ENCODE measurements at places on chromosomes 7 and 10.

DNA sequence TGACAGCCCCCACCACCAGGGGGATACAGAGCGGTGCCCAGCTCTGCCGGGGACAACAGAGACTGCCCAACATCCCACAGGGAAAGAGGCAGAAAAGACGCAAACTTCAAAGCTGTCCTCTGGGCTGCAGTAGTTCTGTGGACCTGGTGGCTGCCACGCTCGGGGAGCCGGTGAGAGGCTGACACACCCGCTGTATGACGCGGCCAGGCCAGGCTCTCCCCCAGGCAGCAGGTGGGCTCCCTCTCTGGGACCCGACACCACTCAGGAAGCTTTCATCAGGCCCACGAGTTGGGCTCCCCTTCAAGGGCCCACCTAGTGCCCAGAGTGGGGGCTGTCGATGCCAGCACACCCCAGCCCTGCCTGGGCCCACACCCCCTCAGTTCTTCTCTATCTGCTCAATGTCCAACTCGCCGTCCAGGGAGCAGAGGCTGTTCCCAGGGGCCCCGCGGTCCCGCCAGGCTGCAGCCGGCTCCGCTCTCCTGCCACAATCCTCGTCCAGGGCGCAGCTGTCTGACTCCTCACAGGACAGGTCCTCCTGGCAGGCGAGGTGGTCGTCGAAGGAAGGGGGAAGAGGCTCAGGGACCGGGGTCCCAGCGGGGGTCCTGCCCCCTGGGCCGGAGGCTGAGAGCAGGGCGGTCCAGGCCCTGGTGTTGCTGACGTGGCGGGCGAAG is 121.2 kb downstream of the FAM53B start:
- DNase-seq, result no peak

GRCh38 chr7:11206177-11206899 is 232.7 kb downstream of the PHF14 start:
- DNase-seq, result no peak

GRCh38 chr10:104424719-104425118 is 71.1 kb downstream of the CFAP58 start:
- no peak for DNase-seq

DNA sequence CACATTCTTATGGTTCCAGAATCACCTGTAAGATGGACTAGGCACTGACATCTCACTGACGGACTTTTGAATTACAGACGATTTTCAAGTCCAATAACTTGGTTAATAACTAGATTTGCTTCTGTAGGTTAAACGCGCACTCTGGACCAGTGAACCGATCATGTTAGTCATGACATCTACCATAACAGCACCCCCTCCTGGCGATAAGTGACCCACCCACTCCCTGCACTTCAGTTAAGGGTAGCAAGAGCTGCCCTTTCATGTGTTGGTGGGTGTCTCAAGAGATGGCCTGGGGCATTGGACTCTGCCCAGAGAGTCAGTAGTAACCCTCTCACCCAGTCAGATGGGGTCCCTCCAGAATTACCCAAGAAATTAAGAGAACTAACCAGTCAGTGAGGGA is 12.9 kb downstream of the GRM8 start:
- DNase-seq, result no peak

GRCh38 chr7:86904949-86905834 is 154.3 kb downstream of the ELAPOR2 start:
- no peak for DNase-seq

DNA sequence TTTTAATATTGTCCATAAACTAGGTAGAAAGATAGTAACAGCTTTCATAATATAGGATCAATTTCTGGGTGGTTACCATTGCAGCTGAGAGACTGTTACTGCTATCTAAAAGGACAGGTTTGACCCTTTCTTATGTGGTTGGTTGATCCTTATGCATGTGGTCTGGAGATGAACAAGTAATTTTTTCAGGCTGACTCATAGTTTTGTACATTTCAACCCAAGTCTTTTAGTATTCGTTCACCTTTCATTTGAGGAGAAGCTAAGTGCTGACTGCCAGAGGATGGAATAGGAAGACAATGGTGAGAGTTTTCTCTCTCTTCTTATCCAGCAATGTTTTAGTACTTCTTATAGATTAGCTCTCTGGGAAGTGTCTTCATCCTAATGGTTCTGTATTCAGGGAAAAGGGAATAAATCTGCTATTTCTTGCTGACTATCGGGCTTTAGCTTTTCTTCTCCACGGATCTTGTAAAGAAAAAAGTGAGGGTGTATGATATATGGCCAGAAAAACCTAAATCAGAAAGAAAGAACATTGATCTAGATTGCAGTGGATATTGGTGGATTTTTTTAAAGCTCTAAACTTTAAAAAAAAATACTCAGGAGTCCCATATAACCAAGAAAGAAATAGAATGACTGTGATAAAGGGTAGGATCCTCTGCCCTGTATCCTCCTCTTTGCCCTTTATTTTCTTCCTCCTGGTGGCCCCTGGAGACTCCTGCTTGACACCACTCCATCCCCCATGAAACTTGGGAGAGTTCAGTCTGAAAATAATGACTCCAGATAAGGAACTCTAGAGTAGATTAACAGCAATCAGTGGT is 88.0 kb downstream of the CPED1 start:
- DNase-seq, result no peak

DNA sequence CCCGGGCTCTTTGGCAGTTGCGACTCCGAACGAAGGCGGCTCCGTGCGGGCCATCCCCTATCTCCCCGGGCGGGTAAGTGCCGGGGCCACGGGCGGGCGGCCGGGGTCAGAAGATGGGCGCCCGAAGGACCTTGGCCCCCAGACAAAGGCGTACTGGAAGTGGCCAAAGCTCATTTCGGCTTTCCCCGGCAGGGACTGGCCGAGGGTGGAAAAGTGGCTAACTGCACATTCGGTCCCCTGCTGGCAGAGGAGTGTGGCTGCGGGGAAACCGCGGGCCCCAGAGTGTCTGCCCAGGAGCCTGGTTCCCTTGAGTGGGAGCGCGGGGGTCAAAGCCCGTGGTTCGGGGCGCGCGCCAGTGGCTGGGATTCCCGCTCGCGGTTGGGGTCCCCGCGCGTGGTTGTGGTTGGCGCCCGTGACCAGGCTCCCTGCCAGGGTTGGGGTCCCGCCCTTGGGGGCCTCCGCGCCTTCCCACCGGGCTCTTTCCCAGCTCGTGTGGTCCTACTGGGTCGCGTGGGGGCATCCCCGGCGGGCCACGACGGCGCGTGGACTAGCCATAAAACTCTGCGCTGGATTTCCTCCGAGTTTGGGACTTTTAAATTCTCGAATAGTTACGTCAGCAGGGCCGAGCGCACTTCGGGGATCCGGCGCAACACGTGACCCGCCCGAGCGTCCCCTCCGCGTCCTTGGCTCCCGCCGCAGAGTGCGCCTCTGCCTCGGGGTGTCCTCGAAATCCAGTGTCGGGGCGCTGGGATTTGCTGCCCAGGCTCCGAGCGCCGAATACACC is 124.4 kb downstream of the TACC2 start:
- DNase-seq, result no peak

DNA sequence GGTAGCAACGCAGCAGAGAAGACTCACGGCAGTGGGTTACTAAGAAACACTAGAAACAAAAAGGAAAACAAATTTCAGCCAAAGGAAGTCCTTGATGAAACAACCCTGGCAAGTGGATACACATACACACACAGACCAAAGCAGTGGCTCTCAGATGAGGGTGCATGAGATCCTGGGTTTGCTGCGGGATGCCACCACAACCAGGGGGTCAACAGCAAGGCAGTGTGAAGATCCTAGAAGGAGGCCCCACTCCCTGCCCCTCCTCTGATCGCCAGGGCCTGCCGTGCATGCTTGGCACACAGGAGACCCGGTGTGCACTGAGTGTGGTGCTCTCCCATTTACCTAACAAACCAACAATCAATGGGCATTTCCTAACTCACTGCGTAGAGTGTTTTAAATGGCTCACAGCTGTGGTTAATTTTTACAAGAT is 252.3 kb upstream of the KLF14 start:
- no peak for DNase-seq

GRCh38 chr7:110204527-110204926 is 886.4 kb upstream of the LRRN3 start:
- no peak for DNase-seq

- DNase-seq, result no peak
These were observed 444.5 kb upstream of the FOXK1 start for GRCh38 chr7:4237296-4238235.

DNA sequence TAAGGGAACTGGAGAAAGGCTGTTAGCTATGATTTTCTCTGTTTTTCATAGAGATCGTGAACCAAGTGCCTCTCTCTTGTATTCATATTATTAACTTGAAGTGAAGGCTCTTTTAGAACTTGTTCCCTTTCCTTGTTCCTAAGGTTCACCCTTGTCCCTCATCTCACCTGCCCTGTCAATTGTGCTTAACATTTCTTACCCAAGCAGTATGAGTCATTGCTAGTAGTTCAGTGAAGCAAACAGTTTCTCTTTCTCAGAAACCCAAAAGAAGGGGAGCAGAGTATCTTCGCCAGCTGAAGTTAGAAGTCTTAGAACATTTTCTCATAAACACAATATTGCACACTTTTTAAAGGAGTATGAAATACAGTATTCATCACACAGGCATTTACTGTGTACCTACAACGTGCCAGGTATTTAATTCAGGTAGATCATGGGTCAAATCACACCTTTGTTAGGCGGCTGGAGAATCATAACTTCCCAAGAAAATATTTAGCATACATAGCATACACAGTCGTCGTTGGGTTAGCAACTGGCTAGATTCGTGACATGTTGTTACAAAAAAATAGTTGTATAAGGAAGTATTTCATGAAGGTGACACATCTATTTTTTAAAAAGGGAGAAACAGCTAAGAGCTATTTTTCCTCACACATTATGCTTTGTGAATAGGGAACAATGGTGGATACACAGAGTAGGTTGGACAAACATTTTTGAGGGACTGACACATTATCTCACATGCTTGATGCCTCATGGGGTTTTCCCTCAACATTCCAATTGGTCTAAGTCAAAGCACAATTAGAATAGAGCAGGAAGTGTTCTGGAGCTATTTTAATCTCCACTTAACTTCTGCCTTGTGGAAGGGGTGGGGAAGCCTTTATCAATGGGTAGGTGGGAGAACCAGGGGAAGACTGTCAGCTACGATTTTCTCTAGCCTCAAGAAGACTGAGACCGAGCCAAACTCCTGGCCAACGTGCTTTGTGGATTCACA is 13.2 kb downstream of the HDAC9 start:
- no peak for DNase-seq

GRCh38 chr7:94832051-94832450 is 75.3 kb upstream of the PPP1R9A start:
- DNase-seq, result no peak

DNA sequence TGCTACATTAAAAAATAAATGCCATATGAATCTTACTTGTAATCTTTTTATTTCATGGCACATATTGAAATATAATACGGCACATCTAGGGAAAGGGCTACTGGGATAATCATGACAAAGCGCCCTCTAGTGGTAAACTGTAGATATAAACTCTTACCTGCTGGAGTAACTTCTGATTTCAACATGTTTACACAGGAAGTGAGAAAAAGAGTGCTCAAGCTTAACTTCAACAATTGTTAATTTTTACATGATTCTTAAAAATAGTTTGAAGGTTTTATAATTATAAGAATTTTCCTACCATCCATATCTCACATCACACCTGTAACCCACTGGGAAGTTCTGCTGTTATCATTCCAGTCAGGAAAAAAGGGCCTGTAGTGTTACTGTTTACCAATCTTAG is 2.0 kb upstream of the HEPACAM2 start:
- DNase-seq, result peak; percentile 17

DNA sequence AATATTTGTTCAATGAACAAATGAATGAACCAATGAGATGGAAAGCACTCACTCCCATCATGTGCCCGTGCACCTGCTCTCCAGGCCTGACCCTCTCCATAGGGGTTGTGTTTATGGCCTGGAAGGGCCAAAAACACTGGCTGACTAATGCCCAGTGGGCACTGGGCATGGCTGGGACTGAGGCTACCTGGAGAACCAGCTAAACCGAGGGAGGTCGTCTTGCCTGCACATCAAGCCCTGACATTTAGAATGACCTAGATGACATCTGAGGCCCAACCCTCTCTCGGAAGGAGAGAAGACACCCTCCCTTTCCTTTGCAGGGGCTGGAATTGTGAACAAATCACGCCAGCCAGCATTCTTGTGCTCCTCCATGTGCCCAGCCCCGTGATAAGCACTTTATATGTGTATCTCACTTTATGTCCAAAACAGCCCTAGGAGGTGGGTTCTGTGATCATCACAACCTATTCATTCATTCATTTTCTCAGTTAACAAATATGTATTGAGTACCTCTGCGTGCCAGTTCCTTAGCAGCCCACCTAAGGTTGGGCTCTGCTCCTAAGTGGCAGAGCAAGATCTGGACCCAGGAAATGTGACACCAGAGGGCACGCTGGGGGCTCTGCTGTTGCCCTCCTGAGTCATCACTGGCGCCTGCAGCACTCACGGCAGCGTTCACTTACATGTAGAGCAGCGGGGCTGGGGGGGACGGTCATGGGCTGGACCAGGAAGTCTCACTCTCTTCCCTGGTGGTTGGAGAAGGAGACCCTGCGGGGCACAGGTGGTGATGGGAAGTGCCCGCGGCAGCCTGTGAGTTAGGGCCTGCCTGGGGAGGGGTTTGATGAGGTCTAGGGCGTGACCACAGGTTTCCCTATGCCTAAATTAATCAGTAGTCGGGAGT is 52.0 kb downstream of the TSPAN15 start:
- no peak for DNase-seq

DNA sequence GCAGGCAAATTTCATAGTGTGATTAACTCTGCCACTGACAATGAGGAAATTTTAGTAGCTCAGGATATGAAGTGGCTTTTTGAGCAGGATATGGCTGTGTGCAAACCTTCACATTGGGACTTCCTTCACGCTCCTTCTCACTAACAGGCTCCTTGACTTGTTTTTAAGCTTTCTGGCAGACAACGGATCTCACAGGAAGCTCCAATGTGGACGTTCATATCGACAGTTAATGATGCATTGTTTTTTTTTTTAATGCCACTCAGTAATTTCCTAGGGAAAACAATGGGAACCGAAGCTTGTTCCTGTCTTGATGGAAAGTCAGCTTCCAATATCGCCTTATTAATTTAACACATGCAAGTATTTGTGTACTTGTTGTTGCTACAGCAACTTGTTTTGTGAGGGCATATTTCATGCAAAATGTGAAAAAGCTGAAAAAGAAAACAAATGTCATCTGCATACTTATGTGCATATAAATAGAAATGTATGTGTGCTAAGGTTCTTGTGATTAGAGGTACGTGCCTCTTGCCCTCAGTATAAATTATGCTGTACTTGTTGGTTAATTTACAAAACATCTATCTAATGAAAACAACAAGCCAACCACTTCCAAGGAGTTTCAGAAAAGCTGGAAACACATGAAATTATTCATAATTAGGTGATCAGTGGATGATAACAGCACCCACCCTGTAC is 84.7 kb downstream of the NRP1 start:
- no peak for DNase-seq

GRCh38 chr7:155234950-155235789 is 62.5 kb upstream of the INSIG1 start:
- no peak for DNase-seq

- DNase-seq, result no peak
These were observed 123.6 kb downstream of the PRLHR start for GRCh38 chr10:118471863-118472262.

Measured in stimulated activated CD4-positive, alpha-beta T cell treated with anti-CD3 and anti-CD28 coated beads, Interleukin-1b, Interleukin-23, amount 100 ng/mL, for 4 hours (primary cell).